ENCODE measurements at places on chromosomes 1 and 21.

DNA sequence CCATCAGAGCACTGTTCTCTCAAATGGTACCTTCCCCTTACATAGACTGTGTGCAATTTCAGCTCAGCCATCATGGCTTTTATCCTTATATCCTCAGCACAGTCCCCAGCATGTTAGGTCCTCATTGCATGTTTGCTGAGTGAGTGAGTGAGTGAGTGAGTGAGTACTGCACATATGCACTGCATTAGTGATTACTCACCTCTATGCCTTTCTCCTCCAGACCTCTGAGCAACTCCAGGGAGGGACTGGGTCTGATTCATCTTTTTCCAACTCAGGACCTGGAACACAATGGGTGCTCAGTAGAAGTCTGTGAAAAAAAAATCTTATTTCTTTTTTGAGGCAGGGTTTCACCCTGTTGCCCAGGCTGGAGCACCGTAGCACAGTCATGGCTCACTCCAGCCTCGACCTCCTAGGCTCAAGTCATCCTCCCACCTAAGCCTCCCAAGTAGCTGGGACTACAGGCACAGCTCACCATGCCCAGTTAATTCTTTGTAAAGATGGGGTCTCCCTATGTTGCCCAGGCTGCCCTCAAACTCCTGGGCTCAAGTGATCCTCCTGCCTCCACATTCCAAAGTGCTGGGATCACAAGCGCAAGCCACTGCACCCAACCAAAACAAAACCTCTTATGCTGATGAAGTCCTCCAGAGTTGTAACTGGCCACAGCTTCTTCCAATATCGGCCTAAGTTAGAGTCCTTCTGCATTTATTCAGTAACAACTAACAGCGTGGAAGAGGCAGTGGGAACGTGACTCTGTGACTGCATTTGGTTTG is 23.7 kb downstream of the RNU5D-1 start:
- H3K27ac ChIP-seq: no peak overlapping the region
- no peak overlapping the region for H3K4me3 ChIP-seq
- no peaks in the 10 kb centered on the region for H3K36me3 ChIP-seq
- no peak for DNase-seq
- no peaks in the 10 kb centered on the region for H3K27me3 ChIP-seq

DNA sequence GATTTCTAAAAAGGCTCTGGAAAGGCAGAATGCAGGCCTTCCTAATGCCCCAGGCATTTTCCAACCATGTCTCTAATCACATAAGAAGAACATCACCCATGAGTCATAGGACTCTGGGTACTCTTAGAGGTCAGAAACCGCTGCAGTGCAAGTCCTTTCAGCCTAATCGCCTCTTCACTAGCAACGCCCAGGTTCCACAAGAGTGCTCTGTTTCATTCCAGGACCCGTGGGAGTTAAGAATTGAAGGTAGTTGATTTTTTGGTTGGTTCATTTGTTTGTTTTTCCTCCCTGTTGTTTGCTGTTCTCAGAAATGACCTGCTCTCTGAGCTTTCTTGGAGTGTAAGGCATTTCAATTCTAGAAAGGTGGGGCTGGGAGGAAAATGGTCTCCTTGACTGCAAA is 123.2 kb downstream of the NR5A2 start:
- H3K4me3 ChIP-seq: no peak overlapping the region
- no peaks in the 10 kb centered on the region for H3K36me3 ChIP-seq
- no peaks in the 10 kb centered on the region for H3K27me3 ChIP-seq
- DNase-seq: no peak

- no peak for DNase-seq
- peaks cover 71% of the 10 kb centered on the region for H3K4me1 ChIP-seq
- peak overlapping the region; percentile 67 for H3K27ac ChIP-seq
- no peaks in the 10 kb centered on the region for H3K36me3 ChIP-seq
- no peak overlapping the region for H3K4me3 ChIP-seq
Measured at GRCh38 chr1:25550155-25550506, 6.7 kb downstream of the LDLRAP1 start.

- H3K27ac ChIP-seq: no peak overlapping the region
- DNase-seq: no peak
- H3K27me3 ChIP-seq: no peaks in the 10 kb centered on the region
- peaks cover 5% of the 10 kb centered on the region for H3K4me1 ChIP-seq
- H3K4me3 ChIP-seq: no peak overlapping the region
- H3K36me3 ChIP-seq: no peaks in the 10 kb centered on the region
Measured at GRCh38 chr1:27513958-27514357, 24.0 kb upstream of the WASF2 start.

DNA sequence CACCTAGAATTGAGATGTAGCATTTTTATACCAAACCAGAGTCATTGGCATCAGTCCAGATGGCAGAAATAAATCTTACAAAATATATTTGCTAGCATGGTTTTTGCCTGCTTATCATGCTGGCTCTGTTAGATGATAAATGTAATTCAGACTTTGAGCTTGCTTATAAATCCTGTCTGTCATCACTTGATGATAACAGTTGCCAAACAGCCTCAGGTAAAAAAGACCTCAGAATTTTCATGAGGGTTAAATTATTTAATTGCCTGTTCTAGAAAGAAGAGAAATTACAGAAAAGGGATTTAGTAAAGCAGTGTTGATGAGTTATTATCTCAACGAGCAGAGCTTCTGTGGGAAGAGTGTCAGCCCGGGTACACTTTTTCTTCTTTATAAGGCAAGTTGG is 83.3 kb downstream of the FNBP1L start:
- H3K36me3 ChIP-seq: no peaks in the 10 kb centered on the region
- no peak overlapping the region for H3K27ac ChIP-seq
- H3K4me3 ChIP-seq: no peak overlapping the region
- no peaks in the 10 kb centered on the region for H3K27me3 ChIP-seq
- H3K4me1 ChIP-seq: no peaks in the 10 kb centered on the region
- DNase-seq: no peak

DNA sequence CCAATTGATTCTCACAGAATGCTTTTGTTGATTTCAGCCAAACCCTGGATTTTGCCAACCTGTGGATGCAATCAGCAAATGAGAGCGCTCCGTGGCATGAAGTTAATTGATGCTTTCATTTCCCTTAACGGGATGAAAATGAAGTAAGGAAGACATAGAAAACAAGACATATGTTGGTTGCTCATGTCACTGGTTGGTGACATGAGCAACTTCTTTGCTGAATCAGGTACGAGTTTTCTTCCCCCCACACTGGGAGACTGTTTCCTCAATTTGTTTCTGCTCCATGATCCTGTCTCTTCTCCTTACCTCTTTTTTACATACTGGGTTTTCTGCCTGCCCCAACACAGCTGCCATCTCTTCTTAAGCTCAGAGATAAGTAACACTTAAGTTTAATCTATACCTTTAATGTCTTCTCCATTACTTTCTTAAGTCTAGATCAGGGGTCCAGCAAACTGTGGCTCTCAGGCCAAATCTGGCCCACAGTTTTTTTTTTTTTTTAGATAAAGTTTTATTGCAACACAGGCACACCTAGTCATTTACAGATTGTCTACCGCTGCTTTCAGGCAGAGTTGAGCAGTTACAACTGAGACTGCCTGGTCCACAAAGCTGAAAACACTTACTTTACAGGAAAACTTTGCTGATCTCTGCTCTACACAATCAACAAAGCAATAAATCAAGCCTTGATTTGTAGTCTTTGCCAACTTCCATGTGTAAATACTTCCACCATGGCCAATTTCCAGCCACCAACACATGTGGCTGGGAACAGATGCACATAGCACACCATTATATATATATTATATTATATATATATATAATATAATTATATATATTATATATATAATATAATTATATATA is 13.3 kb downstream of the GPR157 start:
- peaks cover 27% of the 10 kb centered on the region for H3K4me1 ChIP-seq
- no peak overlapping the region for H3K27ac ChIP-seq
- peak; percentile 45 for DNase-seq
- no peak overlapping the region for H3K4me3 ChIP-seq

DNA sequence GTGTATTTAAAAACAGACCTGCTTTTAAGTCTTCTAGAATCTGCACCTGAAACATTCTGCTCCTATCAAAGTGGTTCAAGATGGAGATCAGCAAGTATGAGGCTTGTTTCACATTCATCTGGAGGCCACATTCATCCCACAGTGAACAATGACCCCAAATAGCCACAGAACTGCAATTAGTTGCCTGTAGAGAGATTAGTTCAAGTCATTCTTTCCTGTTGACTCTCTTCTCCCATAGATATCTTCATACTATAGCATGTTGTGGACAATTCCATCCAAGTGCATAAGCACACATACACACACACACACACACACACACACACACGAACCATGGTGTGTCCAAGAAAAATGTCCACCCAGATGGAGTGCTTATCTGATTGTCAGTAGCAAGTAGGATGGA is 101.7 kb upstream of the FGGY start:
- no peaks in the 10 kb centered on the region for H3K27me3 ChIP-seq
- H3K27ac ChIP-seq: no peak overlapping the region
- H3K4me1 ChIP-seq: no peaks in the 10 kb centered on the region
- DNase-seq: no peak
- no peak overlapping the region for H3K4me3 ChIP-seq

DNA sequence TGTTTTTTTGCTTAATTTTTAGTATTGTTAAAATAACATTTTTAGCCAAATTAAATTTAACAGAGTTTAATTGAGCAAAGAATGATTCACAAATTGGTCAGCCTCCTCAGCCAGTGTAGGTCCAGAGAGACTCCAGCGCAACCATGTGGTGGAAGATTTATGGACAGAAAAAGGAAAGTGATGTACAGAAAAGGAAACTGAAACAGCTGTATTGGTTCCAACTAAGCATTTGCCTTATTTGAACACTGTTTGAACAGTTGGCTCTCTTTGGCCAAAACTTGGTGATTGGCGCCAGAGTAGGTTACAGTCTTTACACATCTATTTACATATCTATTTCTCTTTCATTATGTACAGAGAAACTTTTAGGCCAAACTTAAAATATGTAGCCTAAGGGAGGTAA is 19.4 kb downstream of the RPS6KC1 start:
- H3K4me1 ChIP-seq: peaks cover 8% of the 10 kb centered on the region
- DNase-seq: peak; percentile 18
- H3K36me3 ChIP-seq: no peaks in the 10 kb centered on the region
- H3K4me3 ChIP-seq: no peak overlapping the region

GRCh38 chr1:179036844-179037465 is 11.3 kb downstream of the FAM20B start:
- H3K27me3 ChIP-seq: no peaks in the 10 kb centered on the region
- H3K36me3 ChIP-seq: no peaks in the 10 kb centered on the region
- no peak overlapping the region for H3K4me3 ChIP-seq

DNA sequence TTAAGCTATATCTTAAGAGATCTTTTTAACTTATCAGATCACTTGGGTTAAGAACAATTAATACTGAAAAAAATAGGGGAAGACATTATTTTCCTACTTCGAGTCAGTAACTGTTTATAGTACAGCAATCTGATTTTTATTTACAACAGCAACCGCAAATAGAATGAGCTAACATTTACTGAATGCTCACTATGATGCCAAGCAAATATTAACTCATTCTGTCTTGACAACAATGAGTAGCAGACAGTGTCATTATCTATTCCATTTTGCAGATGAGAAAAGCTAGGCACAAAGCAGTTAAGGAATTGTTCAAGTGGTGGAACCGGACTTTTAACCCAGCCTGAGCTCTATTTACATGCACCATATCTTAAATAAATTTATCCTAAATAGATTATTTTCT is 273.7 kb downstream of the NTNG1 start:
- H3K27ac ChIP-seq: no peak overlapping the region
- H3K27me3 ChIP-seq: no peaks in the 10 kb centered on the region
- H3K4me1 ChIP-seq: no peaks in the 10 kb centered on the region
- H3K4me3 ChIP-seq: no peak overlapping the region

- H3K27ac ChIP-seq: peak overlapping the region; percentile 7
- H3K27me3 ChIP-seq: no peaks in the 10 kb centered on the region
- H3K4me1 ChIP-seq: no peaks in the 10 kb centered on the region
- no peak overlapping the region for H3K4me3 ChIP-seq
- DNase-seq: no peak
Measured at GRCh38 chr21:34989337-34990151, 59.6 kb downstream of the RUNX1 start.

- H3K36me3 ChIP-seq: no peaks in the 10 kb centered on the region
- no peak overlapping the region for H3K4me3 ChIP-seq
- H3K27ac ChIP-seq: no peak overlapping the region
Measured at GRCh38 chr1:86085741-86086409, 70.7 kb downstream of the COL24A1 start.

- no peak overlapping the region for H3K27ac ChIP-seq
- DNase-seq: no peak
- no peak overlapping the region for H3K4me3 ChIP-seq
- H3K4me1 ChIP-seq: no peaks in the 10 kb centered on the region
- no peaks in the 10 kb centered on the region for H3K27me3 ChIP-seq
- no peaks in the 10 kb centered on the region for H3K36me3 ChIP-seq
Measured at GRCh38 chr1:82106672-82107071, 305.9 kb downstream of the ADGRL2 start.
